ENCODE measurements at places on chromosomes 2 and 18. TPM values are rescaled to one million over a fixed set of nuclear protein-coding genes. Genes with fewer than 3 reads are reported as not detected.

FASTKD1 gene
- 31.8 TPM for total RNA-seq

LRRC30 gene
- not detected for total RNA-seq

DNA sequence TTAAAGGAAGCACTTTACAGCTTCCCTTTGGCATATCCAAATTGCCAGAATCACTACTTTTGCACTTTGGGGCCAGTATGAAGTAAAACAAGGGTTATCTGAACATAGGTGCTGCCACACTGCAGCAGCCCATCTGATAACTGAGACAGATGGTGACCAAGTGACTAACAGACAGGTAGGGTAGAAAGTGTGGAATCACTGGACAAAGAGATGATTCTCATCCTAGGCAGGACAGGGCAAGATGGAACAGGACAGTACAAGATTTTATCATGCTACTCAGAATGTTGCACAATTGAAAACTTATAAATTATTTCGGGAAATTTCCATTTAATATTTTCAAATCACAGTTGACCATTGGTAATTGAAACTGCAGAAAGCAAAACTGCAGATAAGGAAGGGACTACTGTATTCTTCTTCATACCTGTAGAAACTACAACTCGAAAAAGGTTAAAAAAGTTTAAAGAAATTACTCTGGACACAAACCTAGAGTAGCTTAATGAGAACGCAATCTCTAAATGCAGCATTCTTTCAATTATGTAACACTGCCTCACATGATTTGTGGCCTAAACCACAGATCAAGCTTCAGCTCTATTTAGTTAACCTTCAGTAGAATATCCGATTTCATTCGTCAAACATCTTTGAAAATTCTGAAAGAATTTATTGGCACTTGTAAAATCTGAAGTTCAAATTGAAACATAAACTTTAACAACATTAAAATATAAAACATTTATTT, 31.4 kb downstream of the HEATR5B start:
- no peak for DNase-seq
- H3K27ac ChIP-seq, result no peak overlapping the region
- H3K4me3 ChIP-seq, result no peak overlapping the region
- no peaks in the 10 kb centered on the region for H3K4me1 ChIP-seq
- H3K36me3 ChIP-seq, result peaks cover 47% of the 10 kb centered on the region

- H3K27me3 ChIP-seq, result no peaks in the 10 kb centered on the region
- no peak overlapping the region for H3K27ac ChIP-seq
- no peaks in the 10 kb centered on the region for H3K4me1 ChIP-seq
- H3K4me3 ChIP-seq, result no peak overlapping the region
- DNase-seq, result no peak
Measured at GRCh38 chr2:206937555-206937954, 1.8 kb upstream of the CPO start.

DNA sequence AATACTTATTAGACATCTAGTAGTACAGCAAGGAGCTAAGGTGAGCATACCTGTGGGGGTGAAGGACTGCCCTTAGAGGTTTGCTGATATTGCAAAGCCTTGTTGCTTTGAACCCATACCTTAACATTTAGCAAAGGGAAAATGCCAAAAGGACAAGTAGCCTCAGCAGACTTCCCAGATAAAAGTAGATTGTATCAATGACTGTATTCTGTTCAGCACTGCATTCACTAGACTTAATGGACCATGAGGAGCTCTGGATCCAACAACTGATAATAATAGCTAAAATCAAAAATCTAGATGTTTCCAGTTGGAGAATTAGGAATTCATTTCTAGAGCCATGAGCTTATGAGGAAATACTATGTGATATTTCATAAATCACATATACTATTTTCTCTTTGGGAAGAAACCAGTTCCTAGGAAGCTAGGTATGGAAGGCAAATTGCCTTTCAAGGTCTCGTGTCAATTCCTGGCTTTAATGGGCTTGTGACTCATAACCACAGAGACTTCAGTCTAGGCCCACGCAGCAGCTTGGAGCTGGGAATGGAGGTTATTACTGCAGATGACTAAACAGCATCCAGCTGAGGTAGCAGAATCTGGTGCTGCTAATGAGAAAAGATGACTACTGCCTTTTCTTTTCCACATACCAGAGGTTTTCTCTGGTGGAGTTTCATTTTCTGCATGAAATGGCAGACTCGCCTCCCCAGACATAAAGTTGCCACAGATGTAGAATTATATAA, 191.2 kb upstream of the NABP1 start:
- no peak overlapping the region for H3K27ac ChIP-seq
- no peak for DNase-seq
- no peak overlapping the region for H3K4me3 ChIP-seq
- H3K4me1 ChIP-seq, result no peaks in the 10 kb centered on the region

DNA sequence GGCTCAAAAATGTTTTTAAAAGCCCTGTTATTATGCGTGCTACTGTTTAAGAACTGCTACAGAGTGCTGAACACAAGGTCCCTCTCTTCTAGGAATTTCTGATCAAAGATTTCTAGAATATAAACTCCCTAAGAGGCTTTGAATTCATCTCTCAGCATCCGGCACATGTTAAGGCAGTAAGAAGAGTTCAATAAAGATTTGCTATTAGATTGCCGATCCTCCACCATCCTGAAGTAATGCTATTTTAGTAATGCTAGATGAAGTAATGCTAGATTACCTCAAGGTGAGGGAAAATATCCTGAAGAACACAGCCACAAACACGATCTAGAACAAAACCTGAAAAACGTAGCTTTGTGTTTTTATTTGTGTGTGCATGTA, 949 bp upstream of the MYL12B start:
- DNase-seq, result no peak
- peak overlapping the region; percentile 89 for H3K4me3 ChIP-seq
- peak overlapping the region; percentile 90 for H3K27ac ChIP-seq

GRCh38 chr2:58101500-58101899, 54.9 kb downstream of the VRK2 start:
- H3K4me3 ChIP-seq, result no peak overlapping the region
- no peaks in the 10 kb centered on the region for H3K4me1 ChIP-seq
- H3K36me3 ChIP-seq, result no peaks in the 10 kb centered on the region
- no peak overlapping the region for H3K27ac ChIP-seq

DNA sequence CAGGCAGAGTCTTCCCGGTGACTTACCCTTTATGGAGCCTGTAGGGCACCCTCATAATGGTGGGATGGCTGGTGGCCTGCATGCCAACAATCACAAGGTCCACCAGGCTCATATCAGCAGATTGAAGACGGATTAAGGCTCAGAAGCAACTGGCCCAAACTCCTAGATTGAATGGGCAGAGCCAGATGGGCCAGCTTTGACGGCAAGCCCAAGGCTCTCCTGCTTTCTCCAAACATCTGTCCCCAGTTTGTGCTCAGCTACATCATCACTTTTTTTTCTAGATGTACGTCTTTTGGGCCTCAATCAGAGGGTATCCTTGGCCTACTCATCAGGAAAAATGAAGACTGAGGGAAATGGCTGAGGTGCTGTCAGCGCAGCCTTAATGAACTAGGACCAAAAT, 114.6 kb downstream of the VIT start:
- DNase-seq, result no peak
- no peak overlapping the region for H3K27ac ChIP-seq
- no peaks in the 10 kb centered on the region for H3K27me3 ChIP-seq
- H3K4me3 ChIP-seq, result no peak overlapping the region

- no peak overlapping the region for H3K27ac ChIP-seq
- no peaks in the 10 kb centered on the region for H3K27me3 ChIP-seq
- no peaks in the 10 kb centered on the region for H3K36me3 ChIP-seq
- no peak overlapping the region for H3K4me3 ChIP-seq
Measured at GRCh38 chr2:70716131-70716743, 51.8 kb downstream of the ADD2 start.

DNA sequence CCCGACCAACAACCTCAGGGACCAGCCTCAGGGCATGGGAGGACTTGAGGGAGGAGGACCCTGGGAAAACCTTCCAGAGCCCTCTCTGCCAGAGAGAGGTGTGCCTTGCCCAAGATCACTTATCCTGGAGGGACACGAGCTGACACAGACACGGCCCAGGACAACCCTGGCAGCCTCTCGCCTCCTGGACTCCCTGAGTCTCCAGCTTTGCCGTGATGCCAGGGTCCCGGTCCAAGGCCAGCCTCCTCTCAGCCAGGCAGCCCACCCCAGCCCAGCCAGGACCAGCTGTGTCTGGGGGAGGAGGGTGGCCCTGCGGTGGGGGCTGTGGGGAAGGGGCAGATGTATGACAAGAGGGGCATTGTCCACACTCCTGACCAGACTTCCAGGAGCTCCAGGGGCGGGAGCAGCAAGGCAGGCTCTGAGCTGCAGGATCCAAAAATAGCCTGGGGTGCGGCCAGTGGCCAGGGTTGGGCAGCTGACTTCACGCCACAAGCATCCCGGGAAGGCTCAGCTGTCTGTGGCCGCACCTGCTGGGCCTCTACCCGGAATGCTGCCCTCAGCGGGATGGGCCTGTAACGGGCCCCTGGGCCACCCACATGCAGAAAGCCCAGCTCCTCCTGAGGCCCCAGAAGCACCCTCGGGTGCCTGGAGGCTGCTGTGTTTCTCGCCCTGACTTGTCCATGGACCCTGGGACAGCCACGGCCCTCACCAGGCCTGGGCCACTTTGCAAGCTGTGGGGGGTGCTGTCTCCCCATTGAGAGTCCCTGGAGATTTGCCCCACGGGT, 65.5 kb upstream of the GPC1 start:
- no peaks in the 10 kb centered on the region for H3K27me3 ChIP-seq
- H3K4me1 ChIP-seq, result no peaks in the 10 kb centered on the region
- H3K36me3 ChIP-seq, result no peaks in the 10 kb centered on the region
- DNase-seq, result no peak

DNA sequence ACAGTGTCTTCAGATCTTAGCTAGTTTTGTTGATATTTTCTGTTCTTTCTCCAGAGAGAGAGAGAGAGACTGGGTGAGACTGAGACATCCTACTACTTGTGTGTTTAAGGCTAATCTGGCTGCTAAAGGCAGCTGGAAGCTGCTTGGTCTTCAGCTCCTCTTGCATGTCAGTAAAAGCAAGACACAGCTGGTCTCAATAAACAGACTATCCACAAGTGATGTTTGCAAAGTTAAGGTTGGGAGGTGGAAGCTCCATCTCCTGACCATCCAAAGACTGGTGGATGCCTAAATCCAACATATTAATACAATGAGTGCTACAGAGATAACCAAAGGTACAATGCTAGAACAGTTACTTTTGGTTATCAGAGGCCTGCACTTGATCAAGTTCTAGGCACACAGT, 17.8 kb downstream of the ERFE start:
- H3K27ac ChIP-seq, result no peak overlapping the region
- H3K36me3 ChIP-seq, result peaks cover 82% of the 10 kb centered on the region
- H3K4me1 ChIP-seq, result no peaks in the 10 kb centered on the region
- H3K27me3 ChIP-seq, result no peaks in the 10 kb centered on the region
- no peak for DNase-seq
- H3K4me3 ChIP-seq, result no peak overlapping the region

SSB gene
- total RNA-seq, result 114 TPM

GRCh38 chr18:33123862-33124518, 316.5 kb downstream of the CCDC178 start:
- H3K27ac ChIP-seq, result no peak overlapping the region
- no peaks in the 10 kb centered on the region for H3K27me3 ChIP-seq
- no peaks in the 10 kb centered on the region for H3K4me1 ChIP-seq
- H3K4me3 ChIP-seq, result no peak overlapping the region

ASTL gene
- 1.3 TPM for total RNA-seq

CCDC121 gene
- total RNA-seq, result 1.3 TPM

DNA sequence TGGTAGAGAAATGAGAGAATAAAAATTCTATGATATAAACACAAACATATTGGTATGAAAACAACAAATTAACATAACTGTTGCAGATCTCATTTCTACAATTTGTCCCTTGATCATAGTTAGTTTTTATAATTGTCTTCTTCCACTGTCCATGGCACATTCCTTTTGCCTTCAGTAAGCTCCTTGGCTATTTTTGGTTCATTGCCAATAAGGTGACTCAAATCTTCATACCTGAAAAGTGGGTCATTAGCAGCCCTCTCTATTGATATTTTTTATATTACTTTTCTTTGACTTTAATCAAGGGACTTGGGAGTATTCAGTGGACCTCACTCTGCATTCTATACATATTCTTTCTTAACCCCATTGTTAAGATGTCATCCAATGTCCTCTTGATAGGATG, 552.9 kb downstream of the TDRD15 start:
- H3K4me3 ChIP-seq, result no peak overlapping the region
- H3K4me1 ChIP-seq, result no peaks in the 10 kb centered on the region
- H3K27me3 ChIP-seq, result no peaks in the 10 kb centered on the region
- no peak overlapping the region for H3K27ac ChIP-seq
- no peak for DNase-seq

DNA sequence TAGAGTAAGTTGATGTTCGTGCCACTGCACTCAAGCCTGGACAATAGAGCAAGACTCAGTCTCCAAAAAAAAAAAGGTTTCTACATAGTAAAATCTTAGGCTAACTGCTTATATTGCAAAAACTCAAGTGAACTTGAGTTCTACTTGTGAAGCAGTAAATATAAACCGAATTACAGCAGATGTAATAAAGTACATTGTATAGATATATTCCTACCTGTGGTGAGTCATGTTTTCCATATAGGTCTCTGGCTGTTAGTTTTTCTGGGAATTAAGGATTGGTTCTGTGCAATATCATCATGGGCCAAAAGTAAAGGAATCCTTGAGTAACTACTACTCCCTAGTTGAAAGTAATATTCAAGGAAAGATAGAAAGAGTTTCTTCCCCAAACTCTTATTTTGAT, 159.9 kb downstream of the DYM start:
- H3K36me3 ChIP-seq, result no peaks in the 10 kb centered on the region
- no peaks in the 10 kb centered on the region for H3K4me1 ChIP-seq
- no peak overlapping the region for H3K4me3 ChIP-seq
- H3K27me3 ChIP-seq, result no peaks in the 10 kb centered on the region

ATIC gene
- 85.1 TPM for total RNA-seq

DNA sequence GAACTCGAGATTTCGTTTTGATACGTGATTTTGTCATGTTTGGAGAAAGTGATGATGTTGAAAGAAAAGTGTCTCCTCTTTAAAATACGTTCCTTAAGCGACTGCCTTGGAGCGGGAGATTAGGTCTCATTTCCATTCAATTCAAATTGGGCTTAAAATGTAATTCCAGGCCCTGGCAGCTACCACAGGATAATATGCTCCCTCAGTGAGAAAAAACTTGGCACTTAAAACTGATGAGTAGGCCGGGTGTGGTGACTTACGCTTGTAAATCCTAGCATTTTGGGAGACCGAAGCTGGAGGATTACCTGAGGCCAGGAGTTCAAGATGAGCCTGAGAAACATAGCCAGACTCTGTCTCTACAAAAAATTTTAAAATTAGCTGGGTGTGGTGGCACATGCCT, 146.3 kb upstream of the L3MBTL4 start:
- H3K36me3 ChIP-seq, result no peaks in the 10 kb centered on the region
- no peaks in the 10 kb centered on the region for H3K4me1 ChIP-seq
- H3K27me3 ChIP-seq, result no peaks in the 10 kb centered on the region
- H3K27ac ChIP-seq, result no peak overlapping the region
- no peak overlapping the region for H3K4me3 ChIP-seq
- DNase-seq, result no peak

GRCh38 chr2:72892506-72893173, 5.4 kb downstream of the SPR start:
- peak; percentile 44 for DNase-seq
- no peak overlapping the region for H3K27ac ChIP-seq
- peaks cover 15% of the 10 kb centered on the region for H3K27me3 ChIP-seq
- H3K4me3 ChIP-seq, result no peak overlapping the region
- H3K4me1 ChIP-seq, result peaks cover 6% of the 10 kb centered on the region
- no peaks in the 10 kb centered on the region for H3K36me3 ChIP-seq

- no peaks in the 10 kb centered on the region for H3K27me3 ChIP-seq
- H3K4me3 ChIP-seq, result no peak overlapping the region
- H3K36me3 ChIP-seq, result no peaks in the 10 kb centered on the region
- H3K4me1 ChIP-seq, result no peaks in the 10 kb centered on the region
- DNase-seq, result no peak
- no peak overlapping the region for H3K27ac ChIP-seq
Measured at GRCh38 chr18:25066516-25066915, 285.4 kb downstream of the ZNF521 start.

Measured in CD4-positive, alpha-beta memory T cell (primary cell).